ENCODE measurements at places on chromosomes 3 and 15. TPM values are rescaled to one million over a fixed set of nuclear protein-coding genes. Genes with fewer than 3 reads are reported as not detected.

The TTLL13 gene
- total RNA-seq = not detected

The FYTTD1 gene
- 24.7 TPM for total RNA-seq

The POTEB3 gene
- total RNA-seq = not detected

DNA sequence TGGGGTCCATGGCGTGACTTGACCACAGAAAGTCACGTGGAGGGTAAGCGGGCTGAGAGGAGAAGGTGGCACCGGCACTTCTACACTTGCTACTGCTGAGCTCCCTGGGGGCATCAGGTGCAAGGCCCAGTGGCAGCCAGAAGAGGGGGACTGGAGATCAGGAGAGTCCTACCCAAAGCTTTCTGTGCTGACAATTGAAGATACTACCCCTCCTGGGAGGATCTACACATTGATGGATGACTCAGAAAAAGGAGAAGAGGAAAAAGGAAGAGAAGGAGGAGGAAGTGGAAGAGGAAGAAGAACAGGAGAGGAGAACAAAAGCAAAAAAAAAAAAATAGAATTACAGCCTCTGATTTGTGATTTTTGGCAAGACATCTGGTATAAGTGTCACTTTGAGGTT, 41.2 kb downstream of the MYO5C start:
- no peaks in the 10 kb centered on the region for H3K27me3 ChIP-seq
- H3K4me3 ChIP-seq = no peak overlapping the region
- DNase-seq = peak; percentile 24
- peaks cover 3% of the 10 kb centered on the region for H3K36me3 ChIP-seq
- H3K4me1 ChIP-seq = peaks cover 10% of the 10 kb centered on the region
- no peak overlapping the region for H3K27ac ChIP-seq

The KBTBD13 gene
- not detected for total RNA-seq

DNA sequence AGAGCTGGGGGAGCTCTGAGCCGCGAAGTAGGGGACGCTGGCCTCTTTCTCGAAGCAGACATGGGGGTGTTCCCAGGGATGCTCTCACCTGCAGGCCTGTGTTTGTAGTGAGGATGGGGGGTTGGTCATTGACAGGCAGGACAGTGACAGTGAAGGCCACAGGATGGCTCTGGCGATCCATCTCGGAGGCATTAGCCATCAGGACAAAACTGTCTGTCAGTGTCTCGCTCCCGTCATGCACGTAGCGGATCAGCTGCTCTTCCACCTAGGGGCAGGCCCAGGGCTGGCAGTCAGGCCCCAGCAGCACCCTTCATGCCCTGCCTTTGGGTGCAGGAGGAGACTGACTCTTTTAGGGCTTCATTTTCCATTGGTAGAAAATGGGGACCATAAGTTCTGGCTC, 28.0 kb downstream of the CSPG4 start:
- no peaks in the 10 kb centered on the region for H3K36me3 ChIP-seq
- no peak for DNase-seq
- H3K27ac ChIP-seq = no peak overlapping the region
- H3K4me1 ChIP-seq = peaks cover 12% of the 10 kb centered on the region
- H3K4me3 ChIP-seq = no peak overlapping the region
- H3K27me3 ChIP-seq = no peaks in the 10 kb centered on the region

DNA sequence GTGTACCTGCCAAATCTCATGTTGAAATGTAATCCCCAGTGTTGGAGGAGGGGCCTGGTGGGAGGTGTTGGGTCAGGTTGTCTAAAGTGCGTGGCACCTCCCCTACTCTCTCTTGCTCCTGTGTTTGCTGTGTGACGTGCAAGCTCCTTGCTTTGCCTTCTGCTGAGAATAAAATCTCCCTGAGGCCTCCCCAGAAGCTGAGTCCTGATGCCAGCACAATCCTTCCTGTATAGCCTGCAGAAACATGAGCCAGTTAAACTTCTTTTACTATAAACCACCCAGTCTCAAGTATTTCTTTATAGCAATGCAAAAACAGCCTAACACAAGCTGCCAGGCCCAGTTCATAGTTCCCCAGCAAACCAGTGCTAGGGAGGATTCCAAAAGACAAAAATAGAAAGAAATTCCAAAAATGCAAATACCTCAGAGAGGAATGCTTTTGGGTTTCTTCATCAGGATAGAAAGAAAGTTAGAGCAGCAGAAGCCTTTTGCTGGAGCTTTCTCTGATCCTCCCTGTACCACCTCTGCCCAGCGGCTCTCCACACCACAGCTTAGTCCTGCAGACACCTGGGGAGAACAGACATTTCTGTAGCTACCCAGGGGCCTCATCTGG, 25.9 kb upstream of the CDV3 start:
- peak; percentile 56 for DNase-seq
- H3K4me3 ChIP-seq = no peak overlapping the region
- H3K27me3 ChIP-seq = no peaks in the 10 kb centered on the region
- H3K4me1 ChIP-seq = peaks cover 7% of the 10 kb centered on the region

The LMAN1L gene
- not detected for total RNA-seq

The CELSR3 gene
- 33.3 TPM for total RNA-seq
